ENCODE measurements at places on chromosomes 3 and 15.

DNA sequence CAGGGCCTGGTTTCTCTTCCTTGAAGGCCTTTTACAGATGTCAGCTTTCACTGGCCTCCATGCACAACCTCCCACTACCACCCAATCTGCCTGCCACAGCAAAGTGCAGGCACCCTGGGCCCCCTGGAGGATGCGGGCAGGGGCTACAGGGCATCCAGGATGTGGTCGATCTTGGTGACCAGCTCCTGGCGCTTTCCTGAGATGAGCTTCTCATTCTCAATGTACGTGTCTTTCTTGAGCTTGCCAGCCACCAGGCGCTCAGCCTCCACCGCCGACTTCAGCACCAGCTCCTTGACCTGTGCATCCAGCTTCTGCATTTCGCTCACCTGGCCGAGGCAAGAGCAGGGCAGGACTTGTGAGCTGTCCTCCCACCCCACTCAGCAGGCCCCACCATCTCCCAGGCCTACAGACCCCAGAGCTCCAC, 30.3 kb downstream of the RPN1 start:
- DNase-seq, result no peak

DNA sequence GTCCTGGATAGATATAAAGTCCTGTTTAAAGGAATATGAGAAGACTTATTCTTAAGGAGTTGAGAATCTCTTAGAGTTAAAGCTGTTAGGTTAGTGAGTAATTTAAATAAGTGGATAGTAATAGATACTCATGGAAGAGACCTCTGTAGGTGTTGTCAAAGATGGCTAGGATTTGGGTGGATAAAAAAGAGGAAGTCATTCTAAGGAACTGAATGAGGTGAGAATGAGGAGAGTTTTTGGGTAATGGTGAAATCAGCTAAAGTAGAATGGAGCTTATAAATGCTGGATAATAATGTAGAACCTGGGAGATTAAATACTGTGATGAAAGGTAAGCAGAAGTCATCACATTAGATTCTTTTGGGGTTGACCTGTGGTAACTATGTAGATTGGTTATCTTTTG, 8.1 kb downstream of the ARIH1 start:
- no peak for DNase-seq

GRCh38 chr3:176814285-176814684, 383.0 kb downstream of the TBL1XR1 start:
- DNase-seq, result peak; percentile 68

DNA sequence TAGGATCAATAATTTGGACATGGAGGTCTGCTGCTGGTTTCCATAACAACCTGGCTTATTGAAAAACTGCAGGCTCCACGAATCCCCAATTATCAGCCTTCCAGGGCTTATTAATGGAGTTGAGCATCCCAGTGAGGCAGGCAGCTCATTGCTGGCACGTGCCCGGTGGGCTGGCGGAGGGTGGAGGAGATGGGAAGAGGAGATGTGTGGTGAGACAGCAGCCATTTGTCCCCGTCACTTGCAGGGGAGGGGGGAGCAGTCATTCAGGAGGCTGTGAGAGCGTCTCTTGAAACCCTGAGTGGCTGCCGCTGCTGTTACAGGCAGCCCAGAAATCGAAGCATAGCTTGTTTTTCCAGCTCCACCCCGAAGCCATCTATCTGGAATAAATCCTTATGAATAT, 70.6 kb downstream of the GAP43 start:
- no peak for DNase-seq

GRCh38 chr3:139074565-139075115, 29.9 kb upstream of the PRR23C start:
- no peak for DNase-seq

- DNase-seq, result peak; percentile 60
Observed at GRCh38 chr15:66673410-66674322, 28.4 kb upstream of the SMAD6 start.

DNA sequence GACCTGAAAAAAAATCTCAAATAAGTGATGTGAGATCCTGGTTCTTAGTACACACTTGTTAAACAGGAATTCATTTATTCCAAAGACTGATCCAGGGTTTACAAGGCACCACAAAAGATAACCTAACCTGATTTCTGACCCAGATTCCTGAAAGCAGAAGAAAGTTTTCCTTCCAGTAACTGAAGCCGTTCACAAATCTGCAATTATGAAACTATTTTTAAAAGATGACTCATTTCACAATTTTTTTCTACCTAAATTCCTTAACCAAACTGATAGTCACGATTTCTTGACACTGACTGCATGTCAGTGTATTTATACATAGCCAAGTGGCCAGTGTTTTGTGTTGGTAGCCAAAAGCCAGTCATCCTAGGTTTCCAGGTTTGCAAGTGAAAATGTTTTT, 17.1 kb downstream of the SLC9A9 start:
- DNase-seq, result no peak

DNA sequence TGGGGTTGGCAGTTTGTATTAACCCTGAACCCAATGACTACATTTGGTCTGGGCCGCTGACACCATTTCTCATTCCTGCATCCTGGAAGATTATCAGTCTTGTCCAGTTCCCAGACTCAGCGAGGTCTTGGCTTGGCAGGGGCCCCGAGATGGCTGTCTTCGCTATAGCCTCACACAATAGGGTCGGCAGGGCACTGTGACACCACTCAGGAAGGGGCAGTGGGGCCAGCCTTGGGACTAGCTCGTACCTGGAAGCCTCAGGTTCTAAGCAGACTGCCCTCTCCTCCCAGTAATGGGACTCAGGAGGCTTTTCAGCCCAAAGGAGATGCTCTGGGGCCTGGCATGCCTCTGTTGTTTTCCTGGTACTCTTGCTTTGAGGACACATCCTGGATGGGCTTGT, 9.1 kb downstream of the TEX264 start:
- no peak for DNase-seq

DNA sequence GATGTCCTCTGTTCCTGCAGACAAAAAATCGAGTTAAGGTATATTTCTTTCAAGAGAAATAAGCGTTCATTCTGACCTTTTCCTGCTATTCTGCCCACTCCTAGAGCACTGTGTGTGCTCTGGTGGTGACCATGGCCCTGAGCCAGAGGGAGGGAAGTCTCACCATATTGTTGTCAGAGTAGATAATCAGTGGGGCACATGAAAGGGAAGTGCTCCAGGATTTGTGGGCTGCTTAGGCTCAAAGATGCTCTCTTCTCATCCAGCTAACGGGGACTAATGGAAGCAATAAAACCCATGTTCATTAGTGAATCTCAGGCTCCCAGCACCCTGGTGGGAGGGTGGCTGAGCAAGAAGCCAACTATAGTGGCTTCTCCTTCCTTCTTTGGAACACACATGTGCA, 70.7 kb upstream of the EOMES start:
- DNase-seq, result no peak

GRCh38 chr15:64915518-64916227, 4.0 kb downstream of the ANKDD1A start:
- no peak for DNase-seq

DNA sequence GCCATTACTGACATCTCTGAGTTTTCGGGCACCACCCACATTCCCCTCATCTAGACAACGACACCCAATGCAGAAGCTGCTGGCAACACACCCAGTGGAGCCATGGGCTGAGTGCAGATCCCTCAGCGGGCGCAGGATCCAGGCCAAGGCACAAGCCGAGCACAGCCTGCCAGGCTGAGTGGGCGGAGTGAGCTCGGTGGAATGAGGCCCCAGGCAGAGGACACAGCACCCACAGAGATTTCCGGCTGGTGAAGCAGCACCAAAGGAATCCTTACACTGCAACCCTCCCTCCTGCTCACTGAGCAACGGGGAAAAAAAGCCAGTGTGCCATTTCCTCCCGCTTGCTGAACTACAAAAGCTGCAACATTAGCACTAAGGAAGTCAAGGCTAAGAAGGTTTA, 34.3 kb downstream of the ZMAT3 start:
- DNase-seq, result no peak

- no peak for DNase-seq
Observed at GRCh38 chr3:20320489-20320888, 134.5 kb upstream of the SGO1 start.

- DNase-seq, result no peak
Observed at GRCh38 chr3:50473768-50474167, 29.7 kb downstream of the CACNA2D2 start.

- no peak for DNase-seq
Observed at GRCh38 chr3:99971761-99972160, 142.5 kb downstream of the FILIP1L start.

DNA sequence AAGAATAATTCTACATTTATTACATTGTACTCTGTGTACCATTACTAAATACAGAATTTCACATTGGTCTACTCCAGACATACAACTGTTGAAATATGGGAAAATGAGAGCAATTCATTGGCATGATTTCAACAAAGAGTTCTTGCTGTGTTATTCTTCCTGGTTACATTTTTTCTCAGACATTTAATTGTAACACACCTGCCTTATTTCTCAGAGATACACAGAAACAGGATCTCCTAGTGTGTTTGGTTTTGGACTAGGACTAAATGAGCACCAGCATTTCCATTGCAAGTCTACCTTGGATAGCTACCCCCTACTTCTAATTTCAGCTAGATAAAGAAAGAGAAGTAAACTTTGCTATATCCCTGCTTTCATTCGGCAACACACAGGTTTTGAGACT, 274.3 kb upstream of the CNTN4 start:
- no peak for DNase-seq

DNA sequence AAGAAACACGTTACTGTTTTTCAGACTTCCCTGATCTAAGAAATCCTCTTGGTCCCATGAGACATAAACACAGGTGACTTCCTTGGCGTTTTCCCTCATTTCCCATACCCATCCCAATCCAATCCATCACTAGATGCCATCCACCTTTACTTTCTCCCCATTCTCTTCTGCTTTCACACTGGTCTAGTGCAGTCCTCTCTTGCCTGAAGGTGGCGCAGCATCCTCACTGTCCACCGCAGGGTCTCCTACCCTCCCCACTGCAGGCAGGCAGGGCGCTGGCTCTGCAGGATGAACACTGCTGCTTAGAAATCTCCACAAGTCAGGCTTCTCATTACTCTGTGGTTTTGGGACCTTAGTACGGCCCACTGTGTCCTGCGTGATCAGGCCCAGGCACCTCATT, 58.2 kb downstream of the RAB7A start:
- DNase-seq, result peak; percentile 26

- no peak for DNase-seq
Observed at GRCh38 chr3:60463685-60464084, 787.6 kb downstream of the FHIT start.

- DNase-seq, result no peak
Observed at GRCh38 chr3:138547342-138547975, 46.6 kb downstream of the CEP70 start.

DNA sequence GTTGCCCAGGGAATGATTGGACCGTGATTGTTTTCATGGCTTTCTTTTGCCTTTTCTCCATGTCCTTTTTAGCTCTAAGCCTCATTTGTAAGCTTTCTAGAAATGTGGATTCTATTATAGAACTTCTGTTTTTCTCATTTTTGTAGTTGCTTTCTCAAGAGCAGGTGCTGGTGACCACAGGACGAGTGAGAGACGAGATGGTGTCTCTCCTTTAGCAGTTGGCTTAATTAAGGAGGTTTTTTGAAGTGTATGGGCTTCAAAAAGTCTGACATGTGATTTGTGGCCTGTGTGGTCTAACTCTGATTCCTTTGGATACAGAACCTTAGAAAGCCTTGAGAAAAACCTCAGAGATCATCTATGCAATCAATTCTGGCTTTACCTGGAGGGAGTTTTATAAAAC, 292.8 kb downstream of the LPP start:
- DNase-seq, result no peak
